Tibial nerve (tissue), 4 donors: ENCODE measurements at places on chromosomes 7 and 10.

- no peaks in the 10 kb centered on the region for H3K36me3 ChIP-seq
- H3K4me3 ChIP-seq: no peak overlapping the region
- H3K27me3 ChIP-seq: no peaks in the 10 kb centered on the region
- H3K4me1 ChIP-seq: no peaks in the 10 kb centered on the region
These were observed 95.2 kb upstream of the ODAD2 start for GRCh38 chr10:28094121-28094520.

DNA sequence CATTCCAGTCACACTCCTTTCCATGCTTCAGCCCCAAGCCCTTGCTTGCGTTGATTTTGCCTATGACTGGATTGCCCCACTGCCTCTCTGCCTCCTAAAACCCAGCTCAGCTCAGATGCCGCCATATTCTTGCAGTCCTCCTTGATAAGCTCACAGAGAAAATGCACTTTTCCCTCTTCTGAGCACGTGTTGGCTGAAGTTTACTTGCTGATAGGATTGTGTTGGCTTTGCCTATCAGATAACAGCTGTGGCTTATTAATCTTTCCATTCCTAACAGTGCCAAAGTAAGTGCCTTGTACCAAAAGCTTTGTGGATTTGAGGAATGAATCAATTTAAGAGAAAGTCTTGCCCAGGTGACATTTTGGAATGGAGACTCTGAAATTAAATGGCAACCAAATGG, 249.2 kb downstream of the PHTF2 start:
- DNase-seq: no peak
- H3K36me3 ChIP-seq: no peaks in the 10 kb centered on the region
- H3K4me3 ChIP-seq: no peak overlapping the region
- no peaks in the 10 kb centered on the region for H3K27me3 ChIP-seq
- H3K27ac ChIP-seq: no peak overlapping the region

DNA sequence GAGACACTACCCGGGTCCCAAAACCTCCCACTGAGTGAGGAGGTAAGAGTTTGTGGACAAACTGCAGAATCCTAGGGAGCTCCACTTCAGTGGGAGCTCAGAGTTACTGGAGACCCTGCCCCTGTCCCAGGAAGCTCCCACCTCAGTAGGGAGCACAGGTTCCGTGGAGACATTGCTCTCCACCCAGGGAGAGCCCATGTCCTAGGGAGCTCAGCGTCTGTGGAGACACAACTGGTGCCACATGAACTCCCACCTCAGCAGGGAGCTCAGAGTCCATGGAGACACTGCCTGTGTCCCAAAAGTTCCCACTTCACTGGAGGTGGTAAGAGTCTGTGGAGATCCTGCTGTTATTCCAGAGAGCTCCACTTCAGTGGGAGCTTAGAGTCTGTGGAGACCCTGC, 6.3 kb downstream of the MYO1G start:
- H3K27me3 ChIP-seq: no peaks in the 10 kb centered on the region
- no peak overlapping the region for H3K4me3 ChIP-seq
- H3K4me1 ChIP-seq: peaks cover 5% of the 10 kb centered on the region
- DNase-seq: no peak
- H3K27ac ChIP-seq: no peak overlapping the region

DNA sequence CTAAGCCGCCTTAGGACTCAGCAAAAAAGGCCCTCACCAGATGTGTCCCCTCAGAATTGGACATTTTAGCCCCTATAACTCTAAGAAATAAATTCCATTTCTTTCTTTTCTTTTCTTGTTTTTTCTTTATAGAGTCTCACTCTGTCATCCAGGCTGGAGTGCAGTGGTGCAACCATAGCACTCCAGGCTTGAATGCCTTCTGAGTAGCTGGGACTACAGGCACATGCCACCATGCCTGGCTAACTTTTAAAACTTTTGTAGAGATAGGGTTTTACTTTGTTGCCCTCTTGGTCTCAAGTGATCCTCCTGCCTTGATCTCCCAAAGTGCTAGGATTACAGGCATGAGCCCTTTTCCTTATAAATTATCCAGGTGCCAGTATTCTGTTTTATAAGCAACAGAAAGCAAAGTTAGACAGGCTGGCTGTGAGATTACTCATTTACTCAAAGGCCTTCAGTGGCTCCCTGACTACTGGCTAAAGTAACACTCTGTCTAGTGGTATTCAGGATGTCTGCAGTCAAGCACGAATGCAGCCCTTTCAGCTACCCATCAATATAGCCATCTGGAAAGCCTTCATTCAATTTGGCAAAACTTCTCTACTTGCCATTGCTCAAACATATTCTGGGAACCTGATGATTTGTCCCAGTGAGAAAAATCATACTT, 128.6 kb downstream of the ICA1 start:
- H3K27me3 ChIP-seq: no peaks in the 10 kb centered on the region
- no peaks in the 10 kb centered on the region for H3K36me3 ChIP-seq
- H3K4me1 ChIP-seq: no peaks in the 10 kb centered on the region
- no peak overlapping the region for H3K4me3 ChIP-seq

DNA sequence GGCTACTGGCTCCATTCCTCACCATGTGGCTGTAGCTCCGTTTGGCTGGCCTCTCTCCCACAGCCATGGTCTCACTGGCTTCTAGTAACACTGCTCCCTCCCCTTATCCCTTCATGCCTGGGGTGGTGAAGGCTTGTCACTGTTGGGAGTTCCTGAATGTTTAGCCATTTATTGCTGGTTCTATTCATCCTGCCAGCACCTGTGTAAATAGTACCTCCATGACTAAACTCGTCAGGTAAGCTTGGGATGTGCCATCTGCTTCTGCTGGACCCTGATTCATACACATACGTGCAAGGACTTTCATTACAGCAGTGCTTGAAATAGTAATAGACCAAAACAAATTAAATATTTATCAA, 61.6 kb downstream of the CCDC71L start:
- H3K36me3 ChIP-seq: no peaks in the 10 kb centered on the region
- H3K4me3 ChIP-seq: no peak overlapping the region
- H3K27ac ChIP-seq: no peak overlapping the region
- H3K27me3 ChIP-seq: no peaks in the 10 kb centered on the region
- DNase-seq: no peak
- H3K4me1 ChIP-seq: no peaks in the 10 kb centered on the region

DNA sequence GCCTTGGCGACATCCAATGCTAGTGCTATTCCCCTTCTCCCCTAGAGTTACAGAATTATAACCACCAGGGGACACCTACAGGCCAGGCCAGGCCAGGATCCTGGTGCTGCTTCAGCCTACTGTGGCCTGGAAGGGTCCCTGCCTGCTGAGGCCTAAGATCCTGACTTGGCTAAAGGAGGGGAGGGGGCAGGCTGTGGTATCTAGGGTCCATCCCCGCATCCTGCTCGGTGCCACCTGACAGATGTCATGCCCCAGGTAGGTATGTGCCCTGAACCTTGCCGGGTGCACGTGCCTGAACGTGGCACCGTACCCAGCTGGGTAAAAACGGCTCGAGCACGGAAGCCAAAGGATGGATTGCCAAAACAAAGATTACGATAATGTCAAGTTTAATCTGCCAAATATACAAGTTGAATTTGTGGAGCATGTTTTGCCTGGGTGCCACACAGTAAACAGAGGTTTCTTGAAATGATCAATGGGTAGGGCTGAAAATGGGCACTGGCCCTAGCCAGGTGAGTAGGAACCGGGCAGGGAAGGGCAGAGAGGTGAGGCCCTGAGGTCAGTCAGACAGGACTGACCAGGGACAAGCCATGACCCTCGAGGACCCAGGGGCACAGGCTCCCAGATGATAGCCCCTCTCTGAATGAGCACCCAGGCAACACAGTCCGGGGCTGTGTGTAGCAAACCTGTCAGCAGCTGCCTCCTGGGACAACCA, 12.6 kb downstream of the PDAP1 start:
- peaks cover 19% of the 10 kb centered on the region for H3K4me1 ChIP-seq
- no peaks in the 10 kb centered on the region for H3K36me3 ChIP-seq
- no peaks in the 10 kb centered on the region for H3K27me3 ChIP-seq
- DNase-seq: no peak
- no peak overlapping the region for H3K4me3 ChIP-seq

- no peaks in the 10 kb centered on the region for H3K36me3 ChIP-seq
- H3K4me1 ChIP-seq: no peaks in the 10 kb centered on the region
- no peak for DNase-seq
- H3K4me3 ChIP-seq: no peak overlapping the region
- H3K27ac ChIP-seq: no peak overlapping the region
These were observed 68.8 kb upstream of the INHBA start for GRCh38 chr7:41771717-41772116.

DNA sequence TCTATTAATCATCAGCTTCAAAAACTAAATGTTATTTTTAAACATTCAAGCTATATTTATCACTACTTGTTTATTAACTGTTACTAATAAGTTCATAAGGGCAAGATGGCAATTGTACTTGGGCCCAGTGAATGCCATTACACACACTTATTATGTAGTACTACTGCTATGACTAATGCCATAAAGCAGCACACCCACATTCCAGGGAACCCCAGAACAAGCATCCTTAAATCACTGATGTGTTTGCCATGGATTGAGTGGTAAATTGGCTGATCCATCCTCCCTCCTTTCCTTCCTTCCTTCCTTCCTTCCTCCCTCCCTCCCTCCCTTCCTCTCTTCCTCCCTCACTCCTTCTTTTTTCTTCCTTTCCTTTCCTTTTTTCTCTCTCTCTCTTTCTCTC, 37.4 kb upstream of the RSU1 start:
- H3K4me3 ChIP-seq: no peak overlapping the region
- no peak overlapping the region for H3K27ac ChIP-seq
- peaks cover 15% of the 10 kb centered on the region for H3K4me1 ChIP-seq
- no peaks in the 10 kb centered on the region for H3K27me3 ChIP-seq

GRCh38 chr10:57621466-57621865, 646.2 kb downstream of the IPMK start:
- no peaks in the 10 kb centered on the region for H3K36me3 ChIP-seq
- no peak for DNase-seq
- H3K27ac ChIP-seq: no peak overlapping the region
- H3K4me1 ChIP-seq: no peaks in the 10 kb centered on the region

DNA sequence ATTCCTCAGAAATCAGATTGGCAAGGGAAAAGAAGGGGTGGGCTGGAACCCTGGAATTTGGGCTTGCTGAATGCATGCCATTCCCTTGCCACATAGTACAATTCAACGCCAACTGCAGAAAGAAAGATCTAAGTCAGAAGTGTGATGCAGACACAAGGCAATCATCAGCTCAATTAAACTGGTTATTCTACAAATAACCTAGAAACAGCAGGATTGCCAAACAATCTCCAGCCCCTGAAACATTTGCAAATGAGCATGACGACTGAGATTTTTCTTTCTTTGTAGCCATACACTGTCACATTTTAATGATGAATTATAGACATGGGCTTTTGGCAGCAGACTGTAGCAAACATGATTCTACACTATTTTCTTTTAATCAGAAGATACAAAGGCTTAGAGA, 16.5 kb upstream of the CREB5 start:
- no peak overlapping the region for H3K27ac ChIP-seq
- no peak for DNase-seq
- no peaks in the 10 kb centered on the region for H3K27me3 ChIP-seq

GRCh38 chr7:104621321-104621720, 292.9 kb downstream of the LHFPL3 start:
- no peak overlapping the region for H3K4me3 ChIP-seq
- no peak overlapping the region for H3K27ac ChIP-seq
- no peak for DNase-seq
- no peaks in the 10 kb centered on the region for H3K4me1 ChIP-seq
- no peaks in the 10 kb centered on the region for H3K27me3 ChIP-seq

- no peak overlapping the region for H3K4me3 ChIP-seq
- no peak overlapping the region for H3K27ac ChIP-seq
- no peaks in the 10 kb centered on the region for H3K4me1 ChIP-seq
- DNase-seq: no peak
These were observed 217.1 kb upstream of the DPP6 start for GRCh38 chr7:153835103-153835502.

DNA sequence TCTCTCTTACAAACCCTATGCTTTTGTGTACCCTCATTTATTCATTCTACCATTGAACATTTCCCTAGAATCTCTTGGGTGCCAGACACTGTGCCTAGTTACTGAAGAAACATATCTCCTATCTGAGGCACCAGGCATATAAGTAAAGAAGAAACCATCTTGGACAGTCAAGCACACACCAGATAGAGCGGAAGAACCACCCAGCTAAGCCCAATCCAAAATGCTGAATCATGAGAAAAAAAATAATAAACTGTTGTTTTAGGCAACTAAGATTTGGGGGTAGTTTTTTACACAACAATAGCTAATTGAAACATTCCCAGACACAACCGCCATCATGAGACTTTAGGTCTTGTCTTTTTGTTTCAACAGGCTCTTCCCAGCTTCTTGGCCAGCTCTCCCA, 102.3 kb upstream of the TCF7L2 start:
- no peak overlapping the region for H3K4me3 ChIP-seq
- DNase-seq: no peak
- no peaks in the 10 kb centered on the region for H3K27me3 ChIP-seq
- no peaks in the 10 kb centered on the region for H3K36me3 ChIP-seq
- peaks cover 7% of the 10 kb centered on the region for H3K4me1 ChIP-seq
- no peak overlapping the region for H3K27ac ChIP-seq

DNA sequence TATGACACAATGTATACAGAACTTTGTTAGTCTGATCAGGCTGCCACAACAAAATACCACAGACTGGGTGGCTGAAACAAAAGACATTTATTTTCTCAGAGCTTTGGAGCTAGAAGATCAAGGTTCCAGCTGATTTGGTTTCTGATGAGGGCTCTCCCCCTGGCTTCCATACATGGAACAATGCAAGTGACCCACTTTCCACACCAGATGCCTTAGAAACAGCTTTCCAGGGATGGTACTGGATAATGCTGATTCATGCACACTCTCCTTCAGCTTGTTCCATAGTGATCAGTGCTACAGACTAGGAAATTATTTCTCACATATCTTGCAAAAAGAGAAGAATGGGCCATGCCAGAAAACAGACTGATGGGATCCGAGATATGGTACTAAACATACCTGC, 1274.9 kb upstream of the SORCS1 start:
- H3K4me3 ChIP-seq: no peak overlapping the region
- no peaks in the 10 kb centered on the region for H3K4me1 ChIP-seq
- no peaks in the 10 kb centered on the region for H3K27me3 ChIP-seq
- DNase-seq: no peak
- no peaks in the 10 kb centered on the region for H3K36me3 ChIP-seq
- no peak overlapping the region for H3K27ac ChIP-seq

GRCh38 chr10:103856797-103857170, 1.4 kb upstream of the SH3PXD2A start:
- H3K27ac ChIP-seq: peak overlapping the region; percentile 78
- H3K27me3 ChIP-seq: no peaks in the 10 kb centered on the region
- no peaks in the 10 kb centered on the region for H3K36me3 ChIP-seq
- no peak overlapping the region for H3K4me3 ChIP-seq
- no peak for DNase-seq

- no peaks in the 10 kb centered on the region for H3K36me3 ChIP-seq
- DNase-seq: no peak
- no peaks in the 10 kb centered on the region for H3K4me1 ChIP-seq
- no peaks in the 10 kb centered on the region for H3K27me3 ChIP-seq
- no peak overlapping the region for H3K4me3 ChIP-seq
These were observed 409.1 kb downstream of the SDK1 start for GRCh38 chr7:3710122-3710521.

- no peaks in the 10 kb centered on the region for H3K27me3 ChIP-seq
- no peak overlapping the region for H3K4me3 ChIP-seq
- no peaks in the 10 kb centered on the region for H3K36me3 ChIP-seq
- H3K27ac ChIP-seq: no peak overlapping the region
- peaks cover 9% of the 10 kb centered on the region for H3K4me1 ChIP-seq
These were observed 131.2 kb downstream of the DGKI start for GRCh38 chr7:137715533-137715932.
